ENCODE measurements at places on chromosomes 2 and 18.
A peak's percentile ranks its signal among the peaks of the same experiment; 100 is the strongest.

GRCh38 chr2:182862091-182862490, 4.3 kb downstream of the FRZB start:
- DNase-seq, result no peak

- DNase-seq, result no peak
These were observed 11.5 kb downstream of the SFTPB start for GRCh38 chr2:85656468-85656867.

GRCh38 chr2:25237764-25238163, 69.4 kb upstream of the POMC start:
- no peak for DNase-seq

DNA sequence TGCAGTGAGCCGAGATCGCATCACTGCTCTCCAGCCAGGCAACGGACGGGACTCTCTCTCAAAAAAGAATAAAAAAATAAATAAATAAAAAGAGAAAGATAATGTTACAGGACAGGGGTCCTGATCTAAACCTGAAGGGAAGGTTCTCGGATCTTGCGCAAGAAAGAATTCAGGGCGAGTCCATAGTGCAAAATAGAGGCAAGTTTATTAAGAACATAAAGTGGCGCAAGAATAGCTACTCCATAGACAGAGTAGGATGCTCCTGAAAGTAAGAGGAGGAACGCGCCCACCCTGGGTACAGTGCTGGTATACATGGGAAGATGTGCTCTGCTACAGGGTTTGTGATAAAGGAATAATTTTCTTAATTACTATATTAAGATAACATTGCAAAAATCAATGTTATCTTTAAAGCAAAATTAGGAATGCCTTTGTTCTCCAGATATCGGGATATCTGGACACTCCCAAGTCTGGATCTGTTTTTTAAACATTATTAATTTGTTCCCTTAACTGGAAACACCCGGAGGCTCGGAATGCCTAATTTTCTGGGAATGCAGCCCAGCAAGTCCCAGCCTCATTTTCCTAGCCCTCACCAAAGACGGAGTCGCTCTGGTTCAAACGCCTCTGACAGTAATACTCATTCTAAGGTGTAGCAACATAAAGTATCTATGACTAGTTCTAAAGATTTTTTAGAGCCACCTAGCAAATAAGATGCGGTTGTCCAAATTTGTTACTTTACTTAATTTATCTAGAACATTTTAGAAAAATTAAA, 38.8 kb downstream of the ACSL3 start:
- no peak for DNase-seq

DNA sequence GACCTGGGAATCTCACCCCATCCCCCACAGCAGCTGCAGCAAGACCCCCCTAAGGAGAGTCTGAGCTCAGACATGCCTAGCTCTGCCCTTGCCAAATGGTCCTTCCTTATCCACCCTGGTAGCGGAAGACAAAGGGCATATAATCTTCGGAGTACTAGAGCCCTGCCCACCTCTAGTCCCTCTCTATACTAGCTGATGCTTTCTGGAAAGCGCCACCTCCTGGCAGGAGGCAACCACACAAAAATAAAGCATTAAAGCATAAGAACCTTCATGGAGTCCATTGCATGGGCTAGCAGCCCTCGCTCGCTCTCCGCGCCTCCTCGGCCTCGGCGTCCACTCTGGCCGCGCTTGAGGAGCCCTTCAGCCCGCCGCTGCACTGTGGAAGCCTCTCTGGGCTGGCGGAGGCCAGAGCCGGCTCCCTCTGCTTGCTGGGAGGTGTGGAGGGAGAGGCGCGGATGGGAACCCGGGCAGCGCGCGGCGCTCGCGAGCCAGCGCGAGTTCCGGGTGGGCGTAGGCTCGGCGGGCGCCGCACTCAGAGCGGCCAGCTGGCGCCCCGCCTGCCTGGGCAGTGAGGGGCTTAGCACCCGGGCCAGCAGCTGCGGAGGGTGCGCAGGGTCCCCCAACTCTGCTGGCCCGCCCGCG, 941.2 kb downstream of the SUCLG1 start:
- DNase-seq, result no peak

- peak; percentile 7 for DNase-seq
These were observed 93.5 kb upstream of the PARD3B start for GRCh38 chr2:204451766-204452165.

DNA sequence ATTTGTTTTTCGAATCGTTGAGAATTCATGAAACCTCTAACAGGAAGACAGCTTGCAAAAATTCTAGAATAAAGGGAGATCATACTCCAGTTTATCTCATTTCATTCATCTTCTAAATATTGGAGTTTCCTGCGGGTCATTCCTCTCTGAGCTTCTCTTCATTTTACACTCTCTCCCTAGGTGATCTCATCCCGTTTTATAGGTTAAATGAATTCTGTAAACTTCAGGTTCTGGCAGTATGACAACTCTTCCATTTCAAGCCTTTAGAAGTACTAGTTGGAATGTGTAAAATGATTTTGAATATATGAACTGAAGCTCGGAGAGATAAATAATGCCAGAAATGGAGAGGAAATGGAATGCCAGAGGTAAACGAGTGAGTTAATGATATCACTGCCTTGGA, 312.4 kb downstream of the METTL4 start:
- DNase-seq, result no peak

DNA sequence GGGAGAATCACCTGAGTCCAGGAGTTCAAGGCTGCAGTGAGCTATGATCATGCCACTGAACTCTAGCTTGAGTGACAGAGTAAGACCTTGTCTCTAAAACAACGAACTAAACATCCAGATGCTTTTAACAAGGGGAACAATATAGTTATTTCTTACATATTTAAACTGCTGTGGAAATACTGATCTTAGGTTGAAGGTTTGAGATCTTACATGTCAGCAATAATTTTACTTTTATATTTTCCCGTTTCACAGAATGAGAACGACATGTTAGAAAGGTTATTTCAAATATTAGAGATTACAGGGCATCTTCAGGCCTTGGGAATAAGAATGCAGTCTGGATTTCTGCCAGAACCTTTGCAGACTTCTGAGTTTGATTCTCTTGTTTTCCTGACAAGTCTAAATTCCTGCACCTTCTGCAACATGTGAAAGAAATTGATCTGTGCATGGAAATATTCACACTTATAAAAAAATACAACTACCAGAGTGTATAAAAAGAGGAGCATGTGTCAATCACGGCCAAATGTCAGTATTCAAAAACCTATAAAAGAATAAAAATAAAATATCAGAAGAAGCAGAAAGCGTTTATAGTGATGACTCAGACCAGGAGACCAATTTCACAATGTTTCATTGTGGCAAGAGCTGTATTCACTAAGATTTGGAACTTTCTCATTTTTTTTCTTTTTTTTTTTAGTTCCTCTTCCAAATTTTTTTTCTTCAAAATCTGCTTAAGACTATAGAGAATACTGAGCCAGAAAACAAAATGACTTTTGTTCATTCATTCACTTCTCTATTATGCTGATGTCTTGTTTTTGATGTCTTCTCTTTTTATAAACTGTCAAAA, 29.6 kb downstream of the COLEC12 start:
- no peak for DNase-seq

GRCh38 chr18:9835113-9835755, 50.5 kb upstream of the TXNDC2 start:
- no peak for DNase-seq

GRCh38 chr18:48863432-48864065, 87.2 kb downstream of the SMAD7 start:
- no peak for DNase-seq

- DNase-seq, result no peak
These were observed 85.5 kb downstream of the TMEM247 start for GRCh38 chr2:46564811-46565241.

DNA sequence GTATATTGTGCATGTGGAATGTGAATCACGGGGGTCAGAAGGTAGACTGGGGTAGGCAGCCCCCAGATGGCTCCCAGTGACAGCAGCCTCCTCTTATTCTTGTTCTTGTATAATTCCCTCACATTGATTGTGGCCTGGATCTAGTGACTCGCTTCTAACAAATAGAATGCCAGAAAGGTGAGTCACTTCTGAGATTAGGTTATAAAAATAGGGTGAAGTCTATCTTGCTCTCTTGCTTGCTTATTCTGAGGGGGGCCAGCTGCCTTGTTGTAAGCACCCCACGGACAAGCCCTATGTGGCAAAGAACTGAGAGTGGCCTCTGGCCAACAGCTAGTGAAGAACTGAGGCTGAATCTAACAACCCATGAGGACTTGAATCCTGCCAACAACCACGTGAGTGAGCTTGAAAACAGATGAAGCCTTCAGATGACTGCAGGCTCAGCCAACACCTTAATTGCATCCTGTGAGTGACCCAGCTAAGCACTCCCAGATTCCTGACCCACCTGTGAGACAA, 15.6 kb upstream of the RMND5A start:
- DNase-seq, result no peak

- DNase-seq, result no peak
These were observed 66.7 kb downstream of the ETAA1 start for GRCh38 chr2:67463810-67464209.

GRCh38 chr2:111679202-111679601, 204.8 kb downstream of the ANAPC1 start:
- DNase-seq, result no peak

- peak; percentile 90 for DNase-seq
These were observed 363 bp upstream of the RFTN2 start for GRCh38 chr2:197675711-197676188.

DNA sequence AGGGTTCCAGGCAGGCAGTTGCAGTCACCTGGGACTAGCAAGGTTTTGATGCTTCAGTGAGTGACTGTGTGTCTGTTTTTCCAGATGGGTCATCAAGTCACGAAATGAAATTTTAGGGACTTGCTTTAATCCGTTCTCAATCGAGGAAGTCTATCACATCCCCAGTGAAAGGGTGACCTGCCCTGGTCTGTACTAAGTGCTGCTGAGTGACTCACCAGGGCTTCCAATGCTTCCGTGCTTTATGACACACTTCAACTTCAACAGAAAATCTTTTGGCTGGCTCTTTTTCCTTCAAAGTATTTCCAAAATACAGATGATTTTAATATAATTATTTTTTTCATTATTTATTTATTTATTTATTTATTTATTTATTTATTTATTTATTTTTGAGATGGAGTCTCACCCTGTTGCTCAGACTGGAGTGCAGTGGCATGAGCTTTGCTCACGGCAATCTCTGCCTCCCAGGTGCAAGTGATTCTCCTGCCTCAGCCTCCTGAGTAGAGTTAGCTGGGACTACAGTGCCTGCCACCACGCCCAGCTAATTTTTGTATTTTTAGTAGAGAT, 18.4 kb downstream of the TFCP2L1 start:
- no peak for DNase-seq

GRCh38 chr18:79496237-79496977, 100.7 kb downstream of the NFATC1 start:
- no peak for DNase-seq

GRCh38 chr2:179250848-179251504, 13.7 kb downstream of the SESTD1 start:
- DNase-seq, result no peak

- DNase-seq, result no peak
These were observed 218.8 kb downstream of the AGPS start for GRCh38 chr2:177611310-177611886.

DNA sequence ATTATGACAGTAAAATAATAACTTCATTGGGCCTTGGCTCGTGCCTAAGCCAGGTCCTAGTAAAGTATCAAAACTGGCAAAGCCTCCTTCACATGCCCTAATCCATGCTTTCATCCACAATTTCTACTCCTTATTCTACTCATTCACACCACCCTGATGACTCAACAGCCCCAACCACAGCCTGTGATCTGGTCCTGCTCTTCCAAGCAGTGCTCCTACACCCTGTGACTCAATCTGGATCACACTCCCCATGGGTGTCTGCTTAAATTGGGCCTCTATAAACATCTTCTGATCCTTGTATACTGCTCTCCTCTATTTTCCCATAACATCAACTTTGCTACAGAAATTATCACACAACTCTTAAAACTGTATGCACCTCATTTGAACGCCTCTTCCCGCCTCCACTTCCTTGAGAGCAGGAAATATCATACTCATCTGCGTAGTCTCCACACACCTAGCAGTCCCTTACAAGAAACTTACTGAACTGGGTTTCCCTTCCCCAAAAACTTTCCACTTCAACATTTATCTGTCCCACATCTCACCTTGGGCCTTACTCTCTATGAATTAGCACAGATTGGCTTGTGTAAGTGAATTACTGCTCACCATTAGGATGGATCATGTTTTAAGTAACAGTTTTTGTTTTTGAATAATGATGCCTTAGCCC, 15.9 kb downstream of the GTF3C3 start:
- no peak for DNase-seq

GRCh38 chr2:54048117-54048785, 67.2 kb upstream of the ACYP2 start:
- no peak for DNase-seq

GRCh38 chr18:47204908-47205522, 28.9 kb upstream of the IER3IP1 start:
- DNase-seq, result peak; percentile 23

DNA sequence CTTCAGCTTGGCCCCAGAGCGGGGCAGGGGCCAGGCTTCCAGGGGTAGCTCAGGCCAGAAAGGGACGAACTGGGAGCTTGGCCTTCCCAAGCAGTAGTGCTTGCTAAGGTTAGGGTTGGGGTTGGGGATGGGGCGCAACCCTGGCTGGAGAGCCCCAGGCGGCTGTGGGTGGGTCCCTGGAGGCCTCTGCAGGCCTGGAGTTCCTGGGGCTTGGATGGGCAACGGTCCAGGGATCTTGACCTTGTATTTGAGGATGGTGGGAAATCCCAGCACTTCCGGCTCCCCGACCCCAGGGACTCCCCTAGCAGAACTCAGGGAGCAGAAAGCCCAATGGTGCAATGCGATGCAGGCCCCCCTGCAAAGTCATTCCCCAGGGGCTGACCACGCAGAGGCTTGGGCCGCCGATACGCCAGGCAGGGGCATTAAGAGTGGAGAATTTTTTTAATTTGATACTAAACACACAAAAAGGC, 12.6 kb upstream of the MLPH start:
- DNase-seq, result no peak

DNA sequence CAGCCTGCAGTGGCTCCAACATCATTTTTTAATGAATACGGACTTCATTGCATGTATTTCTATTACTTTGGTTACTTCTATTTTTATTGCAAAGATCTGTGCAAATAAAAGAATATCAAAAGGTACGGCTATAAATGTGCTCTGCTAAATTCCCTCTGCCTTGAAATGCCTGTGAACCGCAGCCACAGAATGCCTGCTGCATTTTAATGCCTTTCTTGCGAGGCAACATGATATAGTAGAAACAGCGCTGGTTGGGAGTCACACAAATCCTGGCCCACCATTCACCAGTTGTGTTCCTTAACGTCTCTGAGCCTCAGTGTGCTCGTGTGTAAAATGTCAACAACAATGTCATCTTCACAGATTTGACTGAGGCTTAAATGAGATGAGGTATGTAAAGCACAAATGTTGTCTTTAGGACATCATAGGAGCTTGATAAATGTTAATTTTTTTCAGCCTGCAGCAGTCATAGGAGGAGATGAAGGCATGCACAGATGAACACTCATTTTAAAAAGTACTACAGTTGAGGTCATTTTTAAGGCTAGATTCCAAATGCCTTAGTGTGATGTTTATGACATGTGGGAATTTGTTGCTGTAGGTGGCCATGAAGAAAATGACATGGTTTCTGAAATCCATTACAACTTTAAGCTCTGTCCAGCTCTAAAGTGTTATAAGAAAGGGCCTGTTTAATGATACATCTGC, 187.6 kb upstream of the NRP2 start:
- DNase-seq, result no peak

Data from muscle of arm (tissue), 14 donors.